ENCODE measurements at places on chromosomes 7 and 10.

GRCh38 chr10:21396889-21397288 lies 128.6 kb downstream of the SKIDA1 start:
- DNase-seq, result no peak

DNA sequence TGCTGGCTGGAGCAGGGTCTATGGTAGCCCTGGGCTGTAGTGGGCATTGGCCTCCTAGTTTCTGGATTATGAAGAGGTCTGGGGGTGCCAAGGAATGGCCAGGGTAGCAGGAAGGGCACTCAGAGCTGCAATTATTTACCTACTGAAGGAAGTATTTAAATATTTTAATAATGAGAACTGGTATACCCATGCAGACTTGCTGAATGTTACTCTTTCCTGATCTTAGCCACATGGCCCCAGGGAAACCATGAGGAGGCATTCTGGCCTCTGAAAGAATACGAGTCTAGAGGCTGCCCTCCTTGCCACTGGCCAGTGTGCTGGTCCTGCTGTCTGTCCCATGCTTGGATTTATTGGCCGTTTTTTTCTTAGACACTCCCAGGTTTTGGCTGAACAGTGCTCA lies 599.7 kb downstream of the LRMDA start:
- no peak for DNase-seq

GRCh38 chr7:72281308-72281707 lies 130.8 kb downstream of the CALN1 start:
- DNase-seq, result no peak

DNA sequence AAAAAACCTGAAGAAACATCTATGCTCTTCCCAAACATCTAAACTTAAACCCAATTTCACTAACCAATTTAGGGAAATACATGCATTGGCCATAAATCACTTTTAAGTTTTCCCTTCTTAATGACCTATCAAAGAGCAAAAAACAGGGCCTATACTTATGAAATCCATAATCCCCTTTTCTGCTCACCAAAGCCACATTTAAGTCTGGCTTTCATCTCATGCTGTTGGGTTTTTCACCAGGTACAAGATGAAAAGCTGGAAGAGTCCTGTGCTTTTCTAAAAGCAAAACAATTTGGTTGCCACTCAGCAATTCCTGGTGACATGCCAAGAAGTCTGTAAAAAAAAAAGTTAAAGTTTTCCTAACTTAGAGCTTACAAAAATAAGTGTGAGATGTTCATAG lies 92.6 kb downstream of the HPSE2 start:
- DNase-seq, result no peak

DNA sequence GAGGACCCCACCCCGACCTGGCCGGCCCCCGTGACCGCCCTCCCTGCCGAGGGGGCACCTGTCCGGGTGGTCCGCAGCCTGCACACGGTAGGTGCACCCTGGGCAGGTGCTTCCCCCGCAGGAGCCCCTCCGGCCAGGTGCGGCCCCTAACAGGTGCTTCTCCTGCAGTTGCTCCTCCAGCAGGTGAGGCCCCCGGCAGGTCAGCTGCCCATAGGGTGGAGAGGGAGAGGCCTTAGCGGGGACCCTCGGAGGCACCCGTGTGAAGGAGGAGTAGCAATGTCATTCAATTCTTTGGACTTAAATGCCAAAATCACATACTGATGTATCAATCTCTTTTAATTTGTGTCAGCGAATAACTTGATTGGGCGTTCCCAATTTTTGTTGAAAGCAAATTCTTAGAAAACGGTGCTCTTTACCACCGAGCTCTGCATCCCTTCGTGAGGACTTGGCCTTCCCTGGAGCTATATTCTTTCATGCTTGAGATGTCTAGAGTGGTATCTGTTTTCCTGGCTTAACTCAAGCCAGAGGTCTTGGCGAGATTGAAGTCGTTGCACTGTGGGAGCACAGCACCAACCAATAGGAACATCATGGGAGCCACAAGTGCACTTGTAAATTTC lies 738 bp upstream of the NCAPG2 start:
- no peak for DNase-seq

DNA sequence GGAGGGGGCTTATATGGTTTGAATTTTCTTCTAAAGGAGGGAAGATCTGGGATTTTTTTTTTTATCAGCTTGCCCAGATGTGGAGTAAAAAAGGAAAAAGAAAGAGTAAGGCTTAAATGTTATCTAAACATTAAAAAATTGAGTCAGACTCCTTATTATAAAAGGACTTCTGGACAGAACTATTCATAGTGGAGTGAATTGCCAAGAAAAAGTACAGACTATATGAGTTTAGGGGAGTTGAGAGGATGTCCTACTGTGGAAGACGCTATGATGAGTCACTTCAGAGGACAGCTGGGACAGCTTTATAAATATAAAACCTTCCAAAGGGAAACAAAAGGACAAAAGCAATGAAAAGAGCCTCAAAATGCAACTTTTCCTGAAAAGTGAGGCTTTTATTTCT lies 73.0 kb downstream of the TFPI2 start:
- no peak for DNase-seq

- no peak for DNase-seq
These were observed 9.5 kb downstream of the CPED1 start for GRCh38 chr7:120997882-120998474.

GRCh38 chr10:50420196-50420595 lies 168.9 kb upstream of the ASAH2 start:
- DNase-seq, result no peak
